ENCODE measurements at places on chromosomes 7 and 10. TPM values are rescaled to one million over a fixed set of nuclear protein-coding genes. Genes with fewer than 3 reads are reported as not detected.

DNA sequence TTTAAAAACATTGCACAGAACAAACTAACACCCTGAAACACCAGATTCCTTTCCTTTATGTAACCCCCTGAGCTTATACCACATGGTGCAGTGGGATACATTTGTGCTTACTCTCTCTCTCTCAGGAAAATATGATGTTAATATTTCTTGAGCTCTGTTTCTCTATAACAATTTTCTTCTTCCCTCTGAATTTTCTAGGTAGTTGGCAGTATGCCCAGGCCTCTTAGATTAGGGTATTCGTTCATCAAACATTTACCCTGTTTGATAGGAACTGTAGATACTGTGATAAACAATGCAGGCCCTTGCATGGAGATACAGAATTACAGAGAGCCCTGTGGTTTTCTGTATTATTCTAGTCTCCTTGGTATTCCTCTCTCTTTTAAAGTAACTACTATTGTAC lies 567.8 kb downstream of the IPMK start:
- DNase-seq: no peak

DNA sequence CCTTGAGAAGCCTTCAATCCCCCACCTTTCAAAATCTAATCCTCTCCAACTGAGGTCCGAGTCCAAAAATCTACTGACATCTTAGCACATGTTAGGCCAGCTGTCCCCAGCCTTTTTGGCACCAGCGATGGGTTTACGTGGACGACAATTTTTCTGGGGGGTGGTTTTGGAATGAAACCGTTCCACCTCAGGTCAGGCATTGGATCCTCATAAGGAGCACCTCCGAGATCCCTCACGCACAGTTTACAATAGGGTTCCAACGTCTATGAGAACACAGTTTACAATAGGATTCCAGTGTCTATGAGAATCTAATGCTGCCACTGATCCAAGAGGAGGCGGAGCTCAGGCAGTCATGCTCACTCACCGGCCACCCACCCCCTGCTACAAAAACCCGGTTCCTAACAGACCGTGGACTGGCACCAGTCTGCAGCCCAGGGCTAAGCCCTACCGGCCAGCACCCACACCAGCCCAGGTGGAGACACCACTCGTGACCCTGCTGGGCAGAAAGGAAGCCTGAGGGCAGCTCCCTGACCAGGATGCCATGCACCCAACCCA lies 107.6 kb downstream of the DIP2C start:
- no peak for DNase-seq

DNA sequence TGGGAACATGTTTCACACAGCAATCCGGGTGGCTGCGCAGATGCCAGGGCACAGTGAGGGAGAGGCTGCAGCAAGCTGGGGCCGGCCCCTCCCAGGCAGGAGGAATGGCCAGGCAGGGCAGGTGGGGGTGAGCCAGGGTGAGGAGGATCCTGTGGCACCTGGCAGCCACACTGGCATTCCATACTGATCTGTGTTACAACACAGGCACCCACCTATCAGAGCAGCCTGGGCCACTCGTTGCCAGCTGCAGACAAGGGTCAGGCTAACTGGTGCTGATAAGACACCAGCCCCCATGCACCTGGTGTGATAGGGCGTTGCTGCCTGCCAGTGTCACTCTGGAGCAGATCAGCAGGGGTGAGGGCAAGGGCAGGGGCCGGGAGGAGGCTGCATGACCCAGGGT lies 16.6 kb upstream of the RET start:
- no peak for DNase-seq

DNA sequence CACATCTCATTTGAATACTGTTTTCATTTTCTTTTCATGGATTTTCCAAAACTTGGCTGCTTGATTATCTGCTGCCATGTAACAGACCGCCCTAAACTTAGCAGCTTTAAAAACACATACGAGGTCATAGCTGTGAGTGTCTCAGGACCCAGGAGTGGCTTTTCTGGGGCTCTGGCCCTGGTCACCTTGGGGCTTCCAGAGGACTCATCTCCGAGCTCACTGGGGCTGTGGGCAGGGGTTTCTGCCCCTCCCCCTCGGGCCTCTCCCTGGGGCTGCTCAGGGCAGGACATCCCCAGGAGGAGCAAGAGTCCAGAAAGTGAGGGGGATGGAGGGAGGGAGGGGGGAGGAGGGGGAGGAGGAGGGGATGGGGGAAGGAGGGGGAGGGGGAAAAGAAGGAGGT lies 77.0 kb downstream of the NKX6-2 start:
- no peak for DNase-seq

DNA sequence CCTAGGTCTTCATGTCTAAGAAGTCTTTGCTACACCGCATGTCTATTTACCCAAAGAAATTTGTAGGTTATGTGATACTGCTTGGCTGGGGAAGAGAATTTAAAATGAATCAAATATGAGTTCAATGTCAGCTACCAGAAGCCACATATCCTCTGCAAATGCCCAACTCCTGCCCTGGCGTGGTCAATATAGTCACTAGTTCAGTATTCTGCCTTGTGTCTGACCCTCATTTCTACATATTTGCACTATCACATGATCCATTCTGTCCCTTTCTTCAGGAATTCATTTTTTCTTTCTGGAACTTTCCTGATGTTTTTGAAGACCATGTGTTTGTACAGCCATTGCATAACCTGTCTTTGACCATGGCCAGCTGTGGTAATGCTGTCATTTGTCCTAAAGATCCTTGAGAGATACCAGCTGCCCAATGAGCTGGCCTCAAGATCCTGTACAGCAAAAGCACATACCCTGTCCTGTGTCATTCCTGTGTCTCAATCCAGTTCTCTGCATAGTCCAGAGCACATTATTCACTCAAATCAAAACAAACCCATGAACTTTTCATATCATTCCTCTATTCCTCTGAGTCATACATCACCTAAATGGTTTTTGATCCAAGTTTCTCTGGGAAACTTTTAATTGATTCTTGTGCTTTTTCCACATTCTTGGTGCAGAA lies 524.5 kb downstream of the PARD3 start:
- no peak for DNase-seq

The GSDME gene
- total RNA-seq: not detected

GRCh38 chr10:120342115-120342714 lies 114.8 kb upstream of the PLPP4 start:
- DNase-seq: no peak

The ADRA2A gene
- total RNA-seq: not detected

The FGL2 gene
- 0.16 TPM for total RNA-seq

DNA sequence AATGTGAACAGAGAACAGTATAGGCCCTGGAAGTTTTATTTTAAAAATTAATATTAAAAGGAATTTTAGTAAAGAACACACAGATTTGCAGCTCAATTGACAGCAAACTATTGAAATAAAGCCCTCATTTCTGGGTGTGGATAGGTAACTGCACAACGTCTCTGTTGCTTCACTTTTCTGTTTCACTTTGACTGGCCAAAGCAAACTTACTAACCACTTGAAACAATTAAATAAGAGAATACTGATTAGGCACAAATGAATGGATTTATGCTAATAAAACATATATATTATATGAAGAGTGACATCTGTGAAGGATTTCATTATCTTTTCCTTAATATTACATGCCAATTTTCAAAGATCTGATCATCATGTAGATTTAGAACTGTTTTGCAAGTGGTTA lies 11.9 kb downstream of the ZNF804B start:
- DNase-seq: no peak

The COL17A1 gene
- not detected for total RNA-seq

The HMX2 gene
- not detected for total RNA-seq

DNA sequence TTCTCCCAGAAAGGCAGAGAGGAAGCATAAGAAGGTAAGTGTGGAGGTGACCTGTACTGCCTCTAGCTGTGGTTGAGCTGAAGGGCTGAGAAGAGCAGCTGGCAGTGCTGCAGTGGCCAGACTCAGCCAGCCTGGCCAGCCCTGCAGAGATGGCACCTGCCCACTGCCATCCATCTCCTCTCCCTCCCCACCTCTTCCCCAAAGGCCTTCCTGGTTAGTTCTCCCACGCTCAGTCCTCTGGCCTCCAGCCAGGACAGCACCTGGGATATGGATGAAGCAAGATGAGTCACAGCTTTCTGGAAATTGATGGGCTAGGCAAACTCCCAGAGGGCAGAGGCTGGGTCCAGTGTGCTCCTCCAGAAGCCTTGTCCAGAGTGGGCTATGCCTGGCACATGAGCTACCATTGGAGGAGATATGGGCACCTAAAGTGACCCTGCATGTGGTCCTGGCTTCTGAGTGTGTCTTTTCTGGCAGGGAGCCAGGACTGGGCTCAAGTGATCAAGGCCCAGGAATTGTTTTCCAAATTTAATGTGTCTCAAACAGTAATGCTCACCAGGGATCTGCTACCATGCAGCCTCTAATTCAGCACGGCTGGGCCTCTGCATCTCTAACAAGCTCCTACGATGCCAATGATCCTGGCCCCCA lies 81.0 kb upstream of the CACUL1 start:
- DNase-seq: no peak

The LRRC17 gene
- total RNA-seq: not detected

DNA sequence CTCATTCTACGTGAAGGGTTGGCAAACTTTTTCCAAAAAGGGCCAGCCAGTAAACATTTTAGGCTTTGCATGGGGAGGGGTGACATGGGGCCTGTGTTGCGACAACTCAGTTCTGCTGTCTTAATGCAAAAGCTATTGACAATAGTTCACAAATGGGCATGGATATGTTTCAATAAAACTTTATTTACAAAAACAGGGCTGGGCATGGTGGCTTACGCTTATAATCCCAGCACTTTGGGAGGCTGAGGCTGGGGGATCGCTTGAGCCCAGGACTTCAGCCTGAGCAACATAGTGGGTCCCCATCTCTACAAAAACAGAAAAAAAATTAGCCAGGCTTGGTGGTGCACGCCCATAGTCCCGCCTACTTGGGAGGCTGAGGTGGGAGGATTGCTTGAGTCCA lies 141.1 kb downstream of the SVIL start:
- no peak for DNase-seq

GRCh38 chr7:81707966-81708365 lies 61.9 kb downstream of the HGF start:
- DNase-seq: no peak

DNA sequence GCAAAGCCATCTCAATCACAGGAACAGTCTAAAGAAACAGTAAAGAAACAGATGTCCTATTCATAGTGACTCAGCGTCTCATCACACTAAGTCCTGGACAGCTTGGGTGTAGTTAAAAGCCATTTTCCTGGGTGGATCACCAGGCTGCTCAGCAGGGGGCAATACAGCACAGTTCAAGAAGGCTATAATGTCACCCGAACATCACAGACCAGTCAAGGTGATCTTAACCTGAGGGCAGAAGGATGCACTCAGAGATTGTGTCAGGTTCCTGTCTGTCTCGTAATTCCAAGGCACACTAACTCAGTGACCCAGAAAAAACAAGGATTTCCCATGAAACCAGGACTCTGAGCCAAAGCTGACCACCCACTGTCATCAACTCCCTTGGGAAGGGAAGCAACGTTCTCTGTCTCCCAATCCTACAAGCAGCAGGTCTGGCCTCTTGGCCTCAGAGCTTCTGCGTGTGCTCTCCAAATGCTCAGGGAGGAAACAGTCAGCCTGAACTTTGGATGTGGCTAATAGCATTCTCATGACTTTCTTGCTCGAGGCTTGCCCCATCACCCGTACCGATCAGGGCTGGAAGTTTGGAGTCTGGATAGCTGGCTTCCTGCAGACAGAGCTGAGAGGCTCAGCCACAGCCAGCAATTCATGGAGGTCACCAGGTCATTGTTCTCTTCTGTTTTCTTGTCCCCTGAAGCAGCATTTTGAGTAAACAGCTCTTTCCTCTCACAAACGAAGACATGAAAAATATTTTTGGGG lies 90.4 kb upstream of the FAM171A1 start:
- no peak for DNase-seq

The POR gene
- 64.4 TPM for total RNA-seq

The MAGI2 gene
- 0.05 TPM for total RNA-seq

The ASCC1 gene
- total RNA-seq: 16.5 TPM

DNA sequence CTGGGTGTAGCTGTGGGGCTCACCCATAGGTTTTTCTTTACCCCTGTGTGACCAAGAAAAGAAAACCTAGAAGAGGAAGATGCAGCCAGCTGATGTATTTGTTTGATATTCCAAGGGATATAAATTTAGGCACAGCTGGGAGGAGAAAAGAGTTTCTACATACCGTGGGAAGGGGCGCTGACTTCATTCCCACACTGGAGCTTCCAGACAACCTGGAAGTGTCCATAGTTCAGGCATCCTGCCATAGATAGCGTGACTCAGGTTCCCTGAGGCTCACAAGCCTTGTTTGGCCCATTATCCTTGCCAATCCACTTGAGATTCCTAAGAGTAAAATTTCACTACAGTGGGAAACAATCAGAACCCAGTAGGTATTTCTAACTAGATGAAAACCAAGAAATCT lies 371.7 kb upstream of the NRP1 start:
- no peak for DNase-seq

DNA sequence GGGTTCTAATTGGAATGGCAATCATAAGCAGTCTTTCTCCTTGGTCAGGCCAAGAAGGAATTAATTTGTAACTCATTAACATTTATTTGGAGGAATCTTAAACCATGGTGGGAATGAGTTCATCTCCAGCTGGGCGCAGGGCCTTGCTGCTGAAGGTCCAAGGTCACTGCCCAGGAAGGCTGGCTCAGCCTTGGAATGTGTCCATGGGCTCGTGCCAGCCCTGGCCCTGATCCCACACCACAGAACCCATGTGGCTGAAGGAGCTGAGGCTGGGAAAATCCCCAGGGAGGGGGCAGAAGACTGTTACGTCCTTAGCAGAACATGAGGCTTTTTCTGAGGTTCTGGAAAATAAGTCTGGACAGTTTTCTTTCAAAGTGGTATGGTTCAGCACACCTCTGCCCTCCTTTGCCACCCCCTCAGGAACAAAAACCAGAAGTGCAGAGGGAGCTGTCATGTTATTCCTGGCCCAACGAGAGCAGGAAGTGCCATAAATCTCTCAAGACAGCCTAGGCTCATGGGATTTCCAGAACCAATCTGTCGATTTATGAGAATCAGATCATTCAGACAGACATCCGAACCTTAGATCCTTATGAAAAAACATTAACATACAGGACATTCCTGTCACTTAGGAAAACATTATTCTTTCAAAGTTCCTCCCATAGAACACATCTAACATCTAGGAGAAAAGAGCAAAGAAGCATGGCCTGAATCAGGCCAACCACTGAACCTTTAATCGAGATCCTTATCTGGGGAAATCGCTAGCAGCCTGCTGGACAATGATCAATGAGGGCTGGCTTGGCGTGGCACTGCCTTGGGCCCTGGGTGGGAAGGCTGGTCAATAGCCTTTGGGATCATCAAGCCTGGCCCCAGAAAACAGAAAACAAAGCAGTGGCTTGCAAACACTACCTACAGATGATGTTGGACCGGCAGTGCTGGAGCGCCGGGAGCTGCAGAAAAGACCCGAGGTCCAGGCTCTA lies 134.3 kb downstream of the TAX1BP1 start:
- no peak for DNase-seq
